ENCODE measurements at places on chromosomes 11 and 22.

DNA sequence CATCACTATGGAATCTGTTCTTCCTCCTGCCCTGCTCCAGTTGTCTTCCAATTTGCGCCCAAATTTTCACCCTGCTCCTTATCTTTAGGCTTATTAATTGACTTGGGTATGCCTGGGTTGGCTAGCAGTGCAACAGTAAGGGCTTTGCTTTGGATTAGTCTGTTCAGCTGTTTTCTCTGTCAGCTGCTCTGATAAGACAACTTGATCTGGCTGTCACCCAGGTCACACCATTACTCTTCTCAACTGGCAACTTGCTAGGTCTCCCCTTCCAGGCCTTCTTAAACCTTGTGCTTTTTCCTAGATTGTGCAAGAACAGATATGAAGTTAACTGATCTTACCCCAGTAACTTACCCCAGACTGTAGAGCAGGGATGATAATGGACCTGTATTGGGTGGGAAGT lies 357.8 kb upstream of the LARGE1 start:
- no peak for DNase-seq

- DNase-seq, result no peak
These were observed 8.6 kb upstream of the EMID1 start for GRCh38 chr22:29197096-29197495.

- DNase-seq, result no peak
These were observed 28.1 kb downstream of the TENM4 start for GRCh38 chr11:79412761-79413160.

GRCh38 chr22:24409707-24410106 lies 17.7 kb upstream of the ADORA2A start:
- DNase-seq, result no peak

GRCh38 chr22:20031732-20032406 lies 11.0 kb downstream of the TANGO2 start:
- peak; percentile 46 for DNase-seq

DNA sequence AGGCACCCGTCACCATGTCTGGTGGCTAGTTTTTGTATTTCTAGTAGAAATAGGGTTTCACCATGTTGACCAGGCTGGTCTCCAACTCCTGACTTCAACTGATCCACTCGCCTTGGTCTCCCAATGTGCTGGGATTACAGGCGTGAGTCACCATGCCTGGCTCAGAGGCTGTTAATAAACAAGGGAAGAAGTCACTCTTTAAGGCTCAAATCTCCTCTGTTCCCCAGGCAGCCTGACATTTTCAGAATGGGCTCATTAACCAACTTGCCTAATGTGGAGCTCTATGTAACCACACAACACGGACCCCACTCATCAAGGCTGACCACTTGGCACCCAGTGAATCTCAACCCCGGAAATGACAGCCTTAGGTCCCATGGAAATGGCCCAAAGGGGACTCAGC lies 24.1 kb downstream of the APOL3 start:
- no peak for DNase-seq

DNA sequence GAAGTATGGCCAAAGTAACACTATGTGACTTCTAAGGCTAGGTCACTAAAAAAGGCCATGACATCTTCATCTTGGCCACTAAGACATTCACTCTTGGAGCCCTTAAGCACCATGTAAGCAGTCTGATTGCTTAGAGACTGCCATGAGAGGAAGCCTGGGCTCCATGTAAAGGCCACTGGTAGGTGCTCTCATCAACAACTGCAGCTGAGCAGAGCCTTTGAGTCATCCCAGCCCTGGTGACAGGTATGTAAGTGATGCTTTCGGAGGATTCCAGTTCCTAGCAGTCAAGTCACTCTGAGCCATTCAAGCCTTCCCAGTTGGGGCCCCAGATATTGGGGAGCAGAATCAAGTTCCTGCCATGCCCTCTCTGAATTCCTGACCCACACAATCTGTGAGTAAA lies 26.2 kb downstream of the GAB2 start:
- no peak for DNase-seq

DNA sequence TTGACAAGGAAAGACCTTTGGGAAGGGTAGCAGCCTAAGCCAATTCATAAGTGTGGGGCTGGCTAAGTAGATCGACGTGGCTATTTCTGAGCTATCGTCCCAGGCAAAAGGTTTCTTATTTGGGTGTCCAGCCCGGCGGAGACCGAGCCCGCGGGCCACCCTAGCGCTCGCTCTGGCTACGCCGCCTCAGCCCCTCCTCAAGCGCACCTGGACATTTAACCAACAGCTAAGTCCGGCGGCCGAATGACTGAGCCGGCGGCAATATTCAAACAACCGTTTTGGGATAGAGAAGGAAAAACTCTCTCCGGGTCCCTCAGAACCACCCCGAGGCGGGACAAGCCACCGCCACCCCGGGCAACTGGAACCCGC lies 457 bp downstream of the RNF141 start:
- no peak for DNase-seq

- DNase-seq, result no peak
These were observed 142.7 kb downstream of the LRRC4C start for GRCh38 chr11:41316751-41317150.

DNA sequence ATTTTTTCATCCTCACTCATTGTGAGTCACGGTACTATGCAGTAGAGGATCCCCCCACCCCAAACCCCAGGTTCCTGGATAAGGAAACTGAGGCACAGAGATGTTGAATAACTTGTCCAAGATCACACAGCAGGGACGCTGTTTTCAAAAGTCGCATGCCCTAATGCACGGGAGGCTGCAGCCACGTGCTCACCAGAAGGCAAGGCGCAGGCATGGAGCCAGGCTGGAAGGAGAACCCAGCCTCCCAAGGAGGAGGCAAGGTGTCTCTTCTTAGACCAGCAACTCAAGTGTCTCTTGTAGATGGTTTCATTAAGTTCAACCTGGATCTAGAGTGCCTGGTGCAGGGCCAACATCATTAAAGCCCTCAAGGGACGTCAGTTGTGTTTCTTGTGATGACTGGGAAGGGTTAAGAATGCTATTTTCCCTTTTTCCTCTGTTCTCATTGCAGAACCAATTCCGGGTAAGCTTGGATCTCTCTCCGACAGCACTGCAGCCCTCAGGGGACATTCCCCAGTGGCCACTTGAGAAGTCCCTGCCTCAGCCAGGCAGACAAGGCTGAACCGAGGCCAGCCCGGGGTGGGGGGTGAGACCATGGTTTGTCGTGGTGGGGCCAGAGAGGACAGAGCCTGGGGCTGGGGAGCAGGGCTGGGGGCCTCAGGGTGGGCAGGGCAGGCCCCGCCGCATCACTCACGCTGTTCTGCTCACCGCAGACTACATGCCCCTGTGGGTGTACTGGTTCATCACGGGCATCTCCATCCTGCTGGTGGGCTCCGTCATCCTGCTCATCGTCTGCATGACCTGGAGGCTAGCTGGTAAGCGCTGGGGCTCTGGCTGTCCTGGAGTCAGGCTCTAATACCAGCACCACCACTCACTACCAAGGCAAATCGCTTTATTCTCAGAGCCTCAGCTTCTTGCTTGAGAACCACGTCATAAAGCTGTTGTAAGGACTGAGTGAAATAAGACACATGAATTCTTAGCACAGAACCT lies 15.7 kb downstream of the TMEM121B start:
- DNase-seq, result no peak

- DNase-seq, result no peak
These were observed 320.9 kb downstream of the SHANK2 start for GRCh38 chr11:70931430-70931829.

DNA sequence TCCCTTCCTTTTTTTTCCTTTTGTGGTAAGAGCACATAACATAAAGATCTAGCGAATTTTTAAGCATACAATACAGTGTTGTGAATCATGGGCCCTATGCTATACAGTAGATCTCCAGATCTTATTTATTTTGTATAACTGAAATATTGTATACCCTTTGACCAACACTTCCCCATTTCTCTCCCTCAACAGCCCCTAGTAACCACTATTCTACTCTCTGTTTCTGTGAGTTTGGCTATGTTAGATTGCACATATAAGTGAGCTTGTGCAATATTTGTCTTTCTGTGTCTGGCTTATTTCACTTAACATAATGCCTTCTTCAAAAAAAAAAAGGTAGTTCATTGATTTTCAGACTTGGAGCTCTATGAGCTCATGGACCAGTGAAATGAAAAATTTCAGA lies 180.5 kb downstream of the C11orf91 start:
- no peak for DNase-seq

GRCh38 chr11:131253142-131253655 lies 117.2 kb upstream of the NTM start:
- no peak for DNase-seq

DNA sequence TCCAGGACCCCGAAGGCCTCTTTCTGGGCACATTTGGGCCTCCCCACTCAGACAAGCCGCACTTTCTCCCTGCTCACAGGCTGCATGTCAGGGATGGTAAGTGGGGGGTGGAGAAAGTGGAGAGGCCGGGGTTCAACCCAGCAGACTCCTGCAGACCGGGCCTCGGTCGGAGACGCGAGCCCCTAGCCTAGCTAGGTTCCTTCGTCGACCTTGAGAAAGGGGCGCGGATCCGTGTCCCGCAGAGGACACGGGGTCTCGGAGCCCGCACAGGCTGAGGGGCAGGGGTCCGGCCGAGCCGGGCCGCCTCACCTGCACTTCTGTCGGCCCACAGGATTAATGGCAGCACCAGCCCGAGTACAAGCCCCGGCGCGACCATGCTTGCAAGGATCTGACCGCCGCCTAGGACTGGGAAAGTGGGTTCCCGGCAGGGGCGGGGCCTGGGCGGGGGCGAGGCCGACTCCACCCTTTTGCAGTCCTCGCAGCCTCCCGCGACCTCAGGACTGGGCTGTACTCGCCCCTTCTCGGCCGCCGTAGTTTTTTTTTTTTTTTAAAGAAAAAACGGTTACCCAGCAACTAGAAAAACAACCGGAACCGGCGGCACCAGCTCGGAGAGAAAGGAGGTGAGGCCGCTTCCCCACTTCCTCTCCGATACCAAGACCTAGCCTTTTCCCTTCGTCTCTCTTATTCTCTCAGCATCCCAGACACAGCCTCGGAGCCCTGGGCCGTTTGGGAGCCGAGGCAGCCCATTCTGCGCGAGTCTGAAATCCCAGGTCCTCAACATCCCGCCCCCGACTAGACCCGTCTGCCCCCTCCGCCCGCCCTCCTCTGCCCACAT lies at the start of the genes SIAE and SPA17:
Gene SIAE (minus strand): TSS at position 407 of the 835 bp plus-strand sequence. CDS start 31 bp downstream, at position 376.
Gene SPA17 (plus strand): TSS at position 572 of the 835 bp plus-strand sequence. CDS start 1,361 bp downstream, outside the sequence.
- DNase-seq, result peak; percentile 93

DNA sequence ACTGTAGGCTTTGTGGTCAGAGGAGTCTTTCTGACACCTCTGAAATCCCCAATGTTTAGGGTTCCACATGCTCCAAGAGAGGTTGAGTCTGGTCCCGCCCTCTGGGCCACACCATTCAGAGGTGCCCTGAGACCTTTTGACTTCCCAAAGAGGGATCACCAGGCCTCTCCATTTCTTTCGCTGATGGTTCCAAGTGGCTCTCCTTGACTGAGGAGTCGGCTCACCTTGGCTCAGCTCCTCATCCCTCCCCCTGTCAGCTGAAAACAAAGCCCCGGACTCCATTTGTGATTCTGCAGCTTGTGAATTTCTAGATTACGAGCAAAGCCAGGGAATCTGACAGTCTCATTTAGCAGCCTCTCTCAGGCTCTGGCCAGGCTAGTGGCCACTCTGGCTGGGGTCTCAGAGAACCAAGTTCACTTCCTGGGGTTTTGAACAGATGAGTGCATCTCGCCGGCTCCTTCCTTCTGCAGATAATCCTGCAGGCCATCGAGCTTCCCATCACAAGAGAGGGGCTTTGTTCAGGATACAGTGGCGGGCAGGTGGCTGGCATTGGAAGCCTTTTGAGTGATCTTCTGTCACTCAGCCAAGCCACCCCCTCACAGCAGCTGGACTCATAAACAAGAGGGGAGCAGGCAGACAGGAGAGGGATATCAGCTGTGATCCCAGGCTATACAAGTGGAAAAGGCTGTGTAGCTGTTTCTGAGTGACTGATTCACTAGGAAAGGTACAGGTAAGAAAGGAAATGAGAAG lies 102.9 kb downstream of the TRIM29 start:
- DNase-seq, result no peak

- no peak for DNase-seq
These were observed 279.3 kb upstream of the B3GAT1 start for GRCh38 chr11:134691295-134691873.

DNA sequence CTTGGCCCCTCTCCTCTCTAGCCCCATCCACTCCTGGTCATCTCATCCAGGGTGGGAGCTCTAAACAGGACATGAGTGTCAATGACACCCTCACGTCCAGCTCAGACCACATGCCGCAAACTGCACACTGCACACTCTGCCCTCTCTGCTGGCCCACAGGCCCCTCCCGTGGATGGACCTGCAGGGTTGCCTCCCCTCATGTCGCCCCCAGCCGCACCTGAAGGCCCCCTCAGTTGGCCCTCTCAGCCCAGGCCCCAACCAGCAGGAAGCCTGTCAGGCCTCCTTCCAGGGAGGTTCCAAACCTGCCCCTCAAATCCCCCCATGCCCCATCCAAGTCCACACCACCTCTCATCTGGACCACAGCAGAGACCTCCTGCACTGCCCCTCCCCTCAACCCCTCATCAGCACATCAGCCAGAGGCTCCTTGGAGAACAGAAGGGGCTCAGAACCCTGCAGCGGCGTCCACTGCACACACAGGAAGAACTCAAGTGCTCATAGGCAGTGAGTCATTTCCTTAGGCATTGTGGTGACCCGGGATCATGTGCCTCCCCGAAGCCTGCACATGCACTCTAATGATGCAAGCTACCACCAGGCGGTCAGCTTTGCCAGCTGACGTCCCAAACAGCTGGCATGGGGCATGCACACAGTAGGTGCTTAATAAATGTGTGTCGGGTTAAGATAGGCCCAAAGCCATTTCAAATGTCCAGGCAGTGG lies 12.9 kb upstream of the CDKN1C start:
- DNase-seq, result peak; percentile 73

Data from CD4-positive, alpha-beta T cell treated with Interleukin-4 for 4 hours (primary cell).